ENCODE measurements at places on chromosomes 4 and X.

DNA sequence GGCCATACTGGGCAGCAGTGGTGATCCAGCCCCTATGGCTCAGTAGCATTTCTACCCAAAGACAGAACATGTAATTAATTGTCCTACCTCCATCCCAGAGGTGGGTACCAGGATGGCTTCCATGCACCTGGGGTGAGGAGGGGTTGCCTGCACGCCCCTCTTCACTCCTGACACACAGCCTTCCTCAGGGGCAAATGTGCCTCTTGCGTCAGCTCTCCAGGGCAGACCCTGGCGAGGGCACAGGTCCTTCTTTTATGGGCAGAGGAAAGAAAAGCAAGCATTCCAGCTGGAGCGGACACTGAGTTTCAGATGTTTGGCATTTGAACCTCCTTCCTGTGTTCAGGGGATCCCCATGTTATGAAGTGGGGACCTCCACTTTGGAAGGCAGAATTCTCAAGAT is 95.6 kb downstream of the PHKA2 start:
- DNase-seq: no peak

DNA sequence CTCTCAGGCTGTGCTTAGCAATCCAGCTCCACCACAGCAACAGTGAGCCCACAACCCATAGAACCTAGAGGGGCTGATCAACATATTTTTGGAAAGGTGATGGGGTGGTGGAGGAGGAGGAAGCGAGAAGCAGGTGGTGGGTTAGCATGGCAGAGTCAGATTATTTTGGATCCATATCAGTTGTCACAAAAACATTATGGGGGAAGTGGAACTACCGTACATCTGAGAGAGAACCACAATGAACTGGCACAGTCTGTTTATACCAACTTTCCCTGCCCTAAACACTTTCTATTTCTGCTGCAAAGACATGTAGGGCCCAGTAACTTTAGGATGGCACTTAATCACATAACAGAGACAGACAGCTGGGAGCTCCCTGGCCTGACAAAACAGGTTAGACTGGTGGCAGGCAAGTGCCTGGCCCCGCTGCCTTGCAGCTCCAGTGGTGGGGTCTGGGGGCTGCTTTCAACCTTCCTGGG is 4.3 kb downstream of the SLC9A7 start:
- no peak for DNase-seq

GRCh38 chr4:89347363-89348025 is 39.9 kb upstream of the GPRIN3 start:
- no peak for DNase-seq

DNA sequence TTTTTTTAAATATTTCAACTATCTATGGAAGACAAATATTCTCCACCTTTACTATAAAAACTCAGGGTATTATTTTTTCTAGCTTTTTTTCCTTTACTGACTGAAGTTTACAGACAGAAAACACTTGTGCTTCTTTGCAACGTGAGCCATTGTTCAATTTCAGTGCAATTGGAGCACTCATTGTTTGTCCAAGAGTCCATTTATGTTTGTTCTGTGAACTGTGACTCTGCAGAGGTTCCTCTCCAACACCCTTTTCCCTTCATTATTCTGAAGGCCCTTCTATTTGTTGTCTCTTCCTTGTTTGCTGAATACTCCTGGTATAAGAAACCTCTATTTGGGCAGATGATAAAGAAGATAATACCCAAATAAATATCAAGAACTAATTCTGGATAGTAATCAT is 37.4 kb downstream of the DAPP1 start:
- no peak for DNase-seq

DNA sequence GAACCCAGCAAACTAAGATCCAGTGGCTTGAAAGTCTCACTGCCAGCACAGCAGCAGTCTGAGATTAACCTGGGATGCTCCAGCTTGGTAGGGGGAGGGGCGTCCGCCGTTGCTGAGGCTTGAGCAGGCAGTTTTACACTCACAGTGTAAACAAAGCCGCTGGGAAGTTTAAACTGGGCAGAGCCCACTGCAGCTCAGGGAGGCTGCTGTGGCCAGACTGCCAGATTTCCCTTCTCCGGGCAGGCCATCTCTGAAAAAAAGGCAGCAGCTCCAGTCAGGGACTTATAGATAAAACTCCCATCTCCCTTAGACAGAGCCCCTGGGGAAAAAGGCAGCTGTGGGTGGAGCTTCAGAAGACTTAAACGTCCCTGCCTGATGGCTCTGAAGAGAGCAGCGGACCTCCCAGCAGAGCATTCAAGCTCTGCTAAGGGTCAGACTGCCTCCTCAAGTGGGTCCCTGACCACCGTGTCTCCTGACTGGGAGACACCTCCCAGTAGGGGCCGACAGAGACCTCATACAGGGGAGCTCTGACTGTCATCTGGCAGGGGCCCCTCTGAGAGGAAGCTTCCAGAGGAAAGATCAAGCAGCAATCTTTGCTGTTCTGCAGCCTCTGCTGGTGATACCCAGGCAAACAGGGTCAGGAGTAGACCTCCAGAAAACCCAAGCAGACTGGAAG is 45.1 kb upstream of the CDX4 start:
- no peak for DNase-seq

GRCh38 chrX:40132751-40133150 is 35.0 kb upstream of the BCOR start:
- DNase-seq: no peak

DNA sequence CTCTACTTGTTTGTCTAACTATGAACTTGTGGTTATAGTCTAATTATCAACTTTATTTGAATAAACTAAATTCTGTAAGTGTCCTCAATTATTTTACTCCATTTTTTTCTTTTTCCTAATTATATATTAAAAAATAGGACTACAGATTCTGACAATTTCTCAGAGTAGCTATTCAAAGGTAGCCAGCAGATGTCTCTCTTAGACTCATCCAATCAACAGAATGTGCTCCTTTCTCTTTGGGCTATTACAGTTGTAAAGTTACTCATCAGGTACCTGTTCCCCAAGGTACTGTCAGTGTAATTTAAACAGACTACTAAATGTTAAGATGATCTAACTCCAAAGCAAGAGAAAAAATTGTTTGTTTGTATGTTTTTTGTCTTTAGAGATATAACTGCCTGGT is 248.6 kb downstream of the PCDH18 start:
- no peak for DNase-seq

DNA sequence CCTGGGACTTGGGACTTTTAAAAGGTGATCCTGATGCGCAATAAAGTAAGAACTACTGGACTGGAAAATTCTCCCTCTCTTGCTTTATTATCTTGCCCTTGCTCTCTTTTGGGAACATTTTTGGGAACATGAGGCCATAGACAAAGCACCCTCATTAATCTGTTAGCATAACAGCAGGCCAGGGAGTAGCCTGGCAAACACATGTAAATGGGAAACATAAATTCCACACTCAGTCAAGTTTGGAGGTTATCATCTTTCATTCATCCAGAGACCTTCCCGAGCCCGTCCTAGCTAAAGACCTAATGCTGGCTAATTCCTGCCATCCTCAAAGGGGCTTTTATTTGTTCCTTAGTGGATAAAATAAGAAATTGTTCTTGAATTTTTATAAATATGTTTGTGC is 162.8 kb upstream of the ARX start:
- DNase-seq: no peak

Data from central memory CD4-positive, alpha-beta T cell (primary cell).